ENCODE measurements at places on chromosomes 5 and 9.

GRCh38 chr5:113357696-113358476 is 76.9 kb downstream of the TSSK1B start:
- no peak for DNase-seq

- DNase-seq: no peak
These were observed 1184.8 kb downstream of the DTWD2 start for GRCh38 chr5:117803533-117803932.

GRCh38 chr5:69030358-69031062 is 63.3 kb upstream of the SLC30A5 start:
- DNase-seq: no peak

GRCh38 chr5:107301999-107302398 is 368.7 kb downstream of the EFNA5 start:
- DNase-seq: no peak

GRCh38 chr9:32294106-32294505 is 90.3 kb upstream of the ACO1 start:
- DNase-seq: no peak

DNA sequence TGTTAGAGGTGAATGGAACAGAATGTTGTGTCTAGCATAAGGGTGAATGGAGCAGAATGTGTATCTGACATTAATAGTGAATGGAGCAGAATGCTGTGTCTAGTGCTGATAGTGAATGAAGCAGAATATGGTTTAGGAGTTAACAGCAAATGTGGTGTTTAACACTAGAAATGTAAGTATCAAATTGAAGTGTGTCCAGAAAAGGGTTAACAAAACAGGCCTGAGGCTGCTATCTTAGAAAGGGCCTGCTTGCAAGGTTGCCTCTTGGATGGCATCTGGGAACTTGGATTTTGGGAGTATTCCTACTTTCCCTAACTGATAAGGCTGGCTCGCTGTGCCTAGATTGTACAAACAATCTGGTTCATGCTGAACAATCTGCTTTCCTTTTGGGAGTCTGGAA is 76.1 kb downstream of the G3BP1 start:
- no peak for DNase-seq

DNA sequence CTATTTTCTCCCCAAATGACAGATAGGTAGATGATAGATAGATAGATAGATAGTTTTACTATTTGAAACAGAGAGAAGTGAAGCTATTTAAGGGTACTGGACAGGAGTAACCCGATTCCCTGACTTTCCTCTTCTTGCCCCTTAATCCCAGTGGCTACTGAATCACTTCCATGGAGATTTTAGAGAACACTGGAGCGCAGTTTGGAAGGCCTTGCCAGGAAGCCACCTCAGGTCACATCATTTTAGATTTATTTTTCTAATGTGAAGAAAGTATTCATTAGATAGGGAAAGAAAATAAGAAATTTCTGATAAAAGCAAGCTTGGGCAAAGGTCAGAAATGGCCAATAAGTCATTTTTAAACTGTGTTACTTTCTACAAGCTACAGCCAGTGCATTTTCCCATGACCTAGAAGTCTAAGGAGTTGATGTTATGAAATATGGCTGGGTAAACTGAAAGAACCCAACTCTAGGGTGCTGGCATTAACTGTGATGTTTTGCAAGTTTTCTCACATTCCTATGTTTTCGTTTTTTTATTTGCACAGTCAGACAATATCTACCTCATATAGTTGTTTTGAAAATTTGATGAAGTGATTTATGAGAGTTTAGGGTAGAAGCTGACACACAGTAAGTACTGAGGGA is 544.7 kb upstream of the PTGER4 start:
- no peak for DNase-seq

DNA sequence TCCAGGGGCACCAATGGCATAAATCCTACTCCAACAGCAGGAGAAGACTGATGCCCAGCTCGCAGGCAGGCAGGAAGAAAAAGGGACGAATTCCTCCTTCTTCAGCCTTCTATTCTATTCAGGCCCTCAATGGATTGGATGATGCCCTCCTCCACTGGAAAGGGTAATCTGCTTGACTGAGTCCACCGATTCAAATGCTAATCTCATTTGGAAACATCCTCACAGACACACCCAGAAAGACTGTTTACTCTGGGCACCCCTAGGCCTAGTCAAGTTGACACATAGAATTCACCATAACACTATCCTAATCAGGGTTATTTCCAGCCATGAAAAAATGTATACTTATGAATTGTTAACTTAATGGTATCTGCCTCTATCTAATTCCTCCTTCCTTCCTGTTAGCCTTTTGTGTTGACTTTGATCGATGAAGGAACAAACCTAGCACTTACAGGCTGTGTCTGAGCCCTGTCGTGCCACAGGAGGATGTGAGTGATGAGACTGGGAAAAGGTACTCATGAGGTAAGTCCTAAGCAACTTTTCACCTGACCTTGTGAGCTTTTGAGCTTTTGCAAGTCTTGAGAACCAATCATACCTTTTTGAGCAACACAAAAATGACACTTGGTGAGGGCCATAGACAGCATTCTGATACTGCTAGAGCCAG is 36.5 kb downstream of the FOXD1 start:
- no peak for DNase-seq

- DNase-seq: no peak
These were observed 30.3 kb downstream of the ADCY2 start for GRCh38 chr5:7426284-7426683.

DNA sequence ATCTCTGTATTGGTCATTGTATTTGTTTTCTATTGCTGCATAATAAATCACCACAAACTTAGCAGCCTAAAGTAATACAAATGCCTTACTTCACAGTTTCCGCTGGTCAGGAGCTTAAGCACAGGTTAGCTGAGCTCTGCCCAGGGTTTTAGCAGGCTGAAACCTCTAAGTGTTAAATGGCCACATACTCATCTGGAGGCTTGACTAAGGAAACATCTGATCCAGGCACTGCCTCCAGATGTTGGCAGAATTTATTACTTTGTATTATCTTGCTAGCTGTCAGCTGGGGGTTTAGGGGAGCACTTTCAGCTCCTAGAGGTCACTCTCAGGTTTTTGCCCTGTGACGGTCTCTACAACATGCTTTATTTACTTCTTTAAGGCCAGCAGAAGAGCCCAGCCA is 23.2 kb upstream of the RARS1 start:
- no peak for DNase-seq

- DNase-seq: no peak
These were observed 12.5 kb downstream of the WDR70 start for GRCh38 chr5:37391591-37391990.

- DNase-seq: no peak
These were observed 121.7 kb downstream of the ANKRD18B start for GRCh38 chr9:33645706-33646105.

DNA sequence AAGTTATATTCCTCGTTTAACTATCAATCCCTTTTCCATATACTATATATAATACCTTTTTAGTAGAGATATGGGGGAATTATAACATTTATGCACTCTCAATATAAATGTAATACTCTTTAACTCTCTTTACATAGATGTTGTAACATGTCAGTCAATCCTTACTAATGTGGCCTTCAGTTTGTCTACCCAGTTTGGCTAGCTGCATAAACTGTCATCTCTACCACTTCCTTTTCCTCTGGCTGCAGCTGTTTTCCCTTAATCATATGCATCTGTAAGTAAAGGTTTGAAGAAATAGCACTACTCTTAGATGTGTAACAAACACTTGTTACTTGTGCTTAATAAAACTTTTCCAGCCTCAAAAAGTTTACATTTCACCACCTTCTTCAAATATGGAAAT is 13.4 kb downstream of the ABHD17B start:
- no peak for DNase-seq

DNA sequence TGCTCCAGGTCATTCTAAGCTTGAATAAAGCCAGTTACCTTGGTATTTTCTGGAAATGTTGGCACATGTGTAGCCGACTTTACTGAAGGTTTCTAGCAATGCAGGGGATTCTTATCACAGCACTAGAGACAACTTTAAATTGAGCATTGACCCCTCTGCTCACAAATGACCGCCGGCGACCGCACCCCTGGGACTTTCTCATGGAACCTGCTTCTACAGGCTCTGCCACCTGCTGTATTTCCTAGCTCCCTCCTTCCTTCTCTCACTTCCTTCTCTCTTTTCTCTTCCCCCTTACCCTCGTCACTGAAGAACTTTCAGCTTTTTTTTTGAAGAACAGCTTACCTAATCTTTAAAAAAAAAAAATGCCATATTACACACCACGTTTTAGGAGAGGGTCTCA is 30.9 kb upstream of the DAB2 start:
- no peak for DNase-seq

GRCh38 chr9:98929071-98929470 is 14.6 kb upstream of the COL15A1 start:
- no peak for DNase-seq

- peak; percentile 1 for DNase-seq
These were observed 51.2 kb downstream of the MRPS27 start for GRCh38 chr5:72268753-72269410.

DNA sequence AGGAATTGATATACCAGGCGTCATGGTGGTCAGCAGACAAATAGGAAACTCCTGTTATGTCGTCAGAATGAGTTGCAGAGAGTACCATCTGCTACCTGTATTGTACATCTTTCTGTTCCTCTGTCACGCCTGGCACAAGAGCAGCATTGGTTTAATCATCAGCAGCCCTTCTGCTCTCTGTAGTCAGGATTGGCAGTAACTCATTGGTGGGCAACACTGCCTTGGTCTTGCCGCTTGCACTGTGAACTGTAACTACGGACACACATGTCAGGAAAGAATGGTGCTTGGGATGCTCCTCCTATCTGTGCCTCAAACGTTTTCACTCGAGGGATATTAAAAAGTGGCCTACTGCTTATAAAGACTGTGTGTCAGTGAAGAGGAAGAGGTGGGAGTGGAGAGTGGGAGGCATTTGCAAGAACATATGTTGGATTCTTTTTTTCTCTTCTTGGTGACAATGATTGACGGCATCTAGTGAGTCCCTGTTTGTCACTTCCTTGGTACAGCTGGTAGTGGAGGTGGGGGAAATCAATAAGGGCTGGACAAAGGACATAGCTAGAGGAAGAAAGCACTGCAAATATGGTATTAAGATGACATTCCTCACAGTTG is 76.6 kb downstream of the F2RL2 start:
- no peak for DNase-seq

DNA sequence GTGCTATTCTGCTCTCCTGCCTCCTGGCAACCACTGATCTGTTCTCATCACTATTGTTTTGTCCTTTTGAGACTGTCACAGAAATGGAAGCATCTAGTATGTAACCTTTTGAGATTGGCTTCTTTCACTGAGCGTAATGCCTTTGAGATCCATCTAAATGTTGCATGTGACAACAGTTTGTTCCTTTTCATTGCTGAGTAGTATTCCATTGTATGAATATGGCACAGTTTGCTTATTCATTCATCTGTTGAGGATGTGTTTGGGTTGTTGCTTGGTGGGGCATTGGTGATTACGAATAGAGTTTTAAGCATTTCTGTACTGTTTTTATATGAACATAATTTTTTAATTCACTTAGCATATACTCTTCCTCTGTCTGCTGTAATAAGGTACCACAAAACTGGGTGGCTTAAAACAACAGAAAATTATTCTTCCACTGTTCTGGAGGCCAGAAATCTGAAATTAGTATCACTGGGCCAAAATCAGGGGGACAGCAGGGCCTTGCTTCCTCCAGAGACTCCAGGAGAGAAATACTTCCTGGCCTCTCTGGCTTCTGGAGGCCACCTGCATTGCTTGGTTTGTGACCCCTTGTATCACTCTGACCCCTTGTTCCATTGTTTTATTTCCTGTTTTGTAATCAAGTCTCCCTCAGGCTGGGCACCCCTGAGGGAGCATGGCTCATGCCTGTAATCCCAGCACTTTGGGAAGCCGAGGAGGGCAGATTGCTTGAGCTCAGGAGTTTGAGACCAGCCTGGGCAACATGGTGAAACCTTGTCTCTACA is 53.0 kb downstream of the EXOSC2 start:
- no peak for DNase-seq
